ENCODE measurements at places on chromosomes 4 and X. TPM values are rescaled to one million over a fixed set of nuclear protein-coding genes. Genes with fewer than 3 reads are reported as not detected.

MAGEA9B gene
- total RNA-seq = not detected

ESX1 gene
- not detected for total RNA-seq

UGT8 gene
- 11.3 TPM for total RNA-seq

MGARP gene
- 0.73 TPM for total RNA-seq

COL4A6 gene
- 7.1 TPM for total RNA-seq

MAD2L1 gene
- 12.0 TPM for total RNA-seq

NSG1 gene
- 223 TPM for total RNA-seq

UGT2B10 gene
- not detected for total RNA-seq

MAGEC2 gene
- total RNA-seq = not detected

ETDB gene
- total RNA-seq = not detected

CHIC1 gene
- 19.5 TPM for total RNA-seq

MYOZ2 gene
- not detected for total RNA-seq

- no peak for DNase-seq
Measured at GRCh38 chr4:152382057-152382785, 153.7 kb downstream of the FBXW7 start.

DNA sequence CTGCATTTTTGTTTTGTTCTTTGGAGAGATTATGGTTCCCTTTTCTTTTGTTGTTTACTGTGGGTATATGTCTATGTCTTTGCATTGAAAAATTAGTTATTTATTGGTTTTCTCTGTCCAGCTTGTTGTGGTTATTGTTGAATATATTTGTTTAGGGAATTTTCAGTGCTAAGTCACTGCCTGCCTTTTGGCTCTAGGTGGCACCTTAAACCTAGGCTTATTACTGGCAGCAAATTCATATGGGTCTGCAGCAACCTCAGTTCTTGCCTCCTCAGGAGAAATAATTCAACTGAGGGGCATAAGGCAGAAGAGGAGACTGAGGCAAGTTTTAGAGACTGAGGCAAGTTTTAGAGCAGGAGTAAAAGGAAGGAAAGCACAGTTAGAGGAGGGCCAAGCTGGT, 1157.3 kb upstream of the AGA start:
- DNase-seq = no peak

- DNase-seq = no peak
Measured at GRCh38 chr4:13601048-13601447, 26.5 kb downstream of the BOD1L1 start.

- DNase-seq = no peak
Measured at GRCh38 chrX:20011608-20012007, 20.7 kb upstream of the BCLAF3 start.

DNA sequence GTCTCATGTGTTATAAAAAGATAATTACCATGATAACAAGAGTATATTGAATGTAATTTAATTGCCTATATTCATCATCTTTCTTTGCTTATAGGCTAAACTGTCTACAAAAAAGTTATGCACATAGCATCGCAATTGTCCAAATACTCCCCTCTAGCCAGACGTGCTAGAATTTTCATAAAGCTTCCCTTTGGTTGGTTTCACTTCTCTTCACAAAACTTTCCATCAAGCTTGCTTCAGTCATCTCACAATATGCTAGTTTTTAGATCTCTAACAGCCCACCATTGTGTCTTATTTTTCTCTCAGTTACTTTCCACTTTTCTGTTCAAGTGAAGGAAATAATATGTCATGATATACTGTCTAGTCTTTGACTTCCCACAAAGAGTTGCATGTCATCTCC, 448.3 kb upstream of the SPANXN1 start:
- DNase-seq = no peak

DNA sequence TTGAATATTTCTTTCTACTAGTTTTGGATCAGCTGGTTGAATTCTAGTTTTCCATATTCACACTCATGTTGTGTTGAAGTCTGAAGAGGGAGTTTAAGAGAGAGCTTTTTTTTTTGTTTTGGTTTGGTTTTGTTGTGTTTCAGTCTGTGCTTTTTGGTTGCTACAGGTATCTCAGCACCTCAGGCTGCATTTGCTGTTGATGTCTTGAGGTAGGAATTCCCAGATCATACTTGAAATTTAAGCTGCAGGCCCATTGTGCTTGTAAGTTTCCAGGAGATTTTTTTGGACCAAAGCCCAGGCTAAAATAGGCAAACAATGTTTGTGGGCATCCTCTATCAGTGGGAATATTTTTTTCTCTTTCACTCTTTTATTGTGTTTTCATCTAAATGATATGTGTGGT, 190.2 kb upstream of the AGA start:
- no peak for DNase-seq

GRCh38 chr4:2046031-2046961, 12.8 kb upstream of the NAT8L start:
- DNase-seq = peak; percentile 29

DNA sequence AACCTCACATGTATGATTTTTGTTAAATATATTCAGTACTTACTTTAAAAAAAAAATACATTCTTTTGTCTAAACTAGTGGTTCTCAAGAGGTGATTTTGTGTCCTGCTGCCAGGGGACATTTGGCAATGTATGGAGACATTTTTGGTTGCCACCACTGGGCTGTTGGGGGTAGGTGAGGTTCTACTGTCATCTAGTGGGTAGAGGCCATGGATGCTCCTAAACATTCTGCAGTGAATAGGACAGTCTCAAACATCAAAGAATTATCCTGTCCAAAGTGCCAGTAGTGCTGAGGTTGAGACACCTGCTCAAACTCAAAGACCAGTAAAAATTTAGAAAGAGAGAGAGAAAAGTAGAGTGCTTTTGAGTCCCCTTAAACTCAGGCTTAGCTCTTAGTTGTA, 32.9 kb upstream of the PGM2 start:
- peak; percentile 51 for DNase-seq

DNA sequence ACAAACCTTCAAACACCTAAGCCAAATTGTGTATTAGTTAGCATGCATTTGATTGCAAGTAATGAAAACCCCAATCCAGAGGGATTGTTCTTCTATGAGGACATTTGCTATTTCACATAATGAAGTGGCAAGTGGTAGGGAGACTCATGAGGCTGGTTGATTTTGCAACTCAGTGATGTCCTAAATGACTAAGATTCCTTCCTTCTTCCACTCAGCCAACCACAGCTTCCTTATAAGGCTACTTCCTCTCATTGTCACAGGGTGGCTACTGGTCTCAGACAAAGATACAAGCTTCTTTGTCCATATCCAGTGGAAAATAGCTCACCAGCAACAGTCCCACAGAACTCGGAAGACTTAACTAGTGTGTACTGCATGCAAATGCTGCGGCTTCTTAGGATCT, 5.3 kb upstream of the OTC start:
- DNase-seq = no peak

GRCh38 chr4:3452376-3452775, 10.6 kb downstream of the HGFAC start:
- no peak for DNase-seq

DNA sequence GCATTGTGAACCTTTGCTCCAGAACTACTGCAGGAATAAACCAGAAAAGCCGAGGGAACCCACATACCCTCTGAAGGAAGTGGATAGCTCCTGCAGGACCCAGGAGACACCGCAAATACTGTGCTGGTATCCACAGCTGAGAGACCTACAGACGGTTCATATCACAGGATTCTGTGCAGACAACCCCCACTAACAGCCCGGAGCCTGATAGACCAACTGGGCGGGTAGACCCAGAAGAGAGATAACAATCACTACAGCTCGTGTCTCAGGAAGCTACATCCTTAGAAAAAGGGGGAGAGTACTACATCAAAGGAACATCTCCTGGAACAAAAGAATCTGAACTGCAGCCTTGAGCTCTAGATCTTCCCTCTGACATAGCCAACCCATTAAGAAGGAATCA, 150.8 kb downstream of the FRAS1 start:
- DNase-seq = no peak

DNA sequence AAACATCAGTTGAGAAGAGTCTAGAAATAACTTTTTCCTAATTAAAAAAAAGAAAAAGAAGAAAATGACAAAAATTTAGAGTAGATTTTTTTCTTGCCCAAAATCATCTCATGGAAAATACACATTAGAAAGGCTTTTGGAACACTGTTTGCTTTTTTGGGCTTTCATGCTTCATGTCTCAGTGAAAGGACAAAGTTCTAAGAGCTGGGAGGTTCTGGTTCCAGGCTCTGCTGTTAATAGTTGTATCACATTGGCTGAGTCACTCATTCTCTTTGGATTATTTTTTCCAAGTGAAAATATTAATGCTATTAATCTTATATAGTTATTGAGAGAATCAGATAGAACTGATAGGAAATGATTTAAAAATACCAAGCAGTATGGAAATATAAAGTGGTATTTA, 32.9 kb upstream of the ETNPPL start:
- DNase-seq = no peak

DNA sequence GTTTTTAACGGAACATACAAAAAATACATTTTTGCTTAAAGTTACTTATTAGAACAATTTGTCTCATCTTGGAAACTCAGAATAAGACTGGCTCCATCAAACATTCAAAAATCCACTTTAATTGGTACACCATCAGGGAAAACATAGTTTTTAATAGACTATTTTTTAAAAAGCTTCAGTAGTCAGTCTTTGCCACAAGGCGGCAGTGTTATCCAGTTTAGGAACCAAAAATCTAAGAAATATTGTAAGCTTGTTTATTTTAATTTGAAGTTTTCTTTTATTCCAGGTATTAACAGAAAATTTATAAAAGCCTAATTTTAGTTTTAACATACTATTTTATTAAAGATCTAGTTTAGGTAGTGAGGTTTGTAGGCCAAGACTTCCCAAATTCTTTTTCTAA, 107.7 kb downstream of the APOOL start:
- no peak for DNase-seq

DNA sequence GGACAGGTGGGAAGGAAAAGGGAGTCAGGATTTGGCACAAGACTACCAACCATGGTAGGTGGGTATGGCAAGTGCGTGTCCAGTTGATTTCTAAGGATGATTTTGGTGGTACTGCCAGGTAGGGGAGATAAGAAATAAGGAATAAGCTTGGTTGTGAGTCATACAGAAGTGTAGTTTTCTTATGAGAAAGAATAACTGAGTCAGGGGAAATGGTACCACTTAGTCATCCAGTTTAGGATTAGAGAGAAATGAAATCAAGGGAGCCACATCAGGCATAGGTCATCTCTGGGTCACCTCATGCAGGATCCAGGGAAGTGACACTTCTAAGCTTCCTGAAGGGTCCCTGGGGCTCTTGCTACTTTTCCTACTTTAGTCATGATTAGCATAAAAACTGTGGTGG, 107.1 kb upstream of the C1GALT1C1 start:
- DNase-seq = no peak

DNA sequence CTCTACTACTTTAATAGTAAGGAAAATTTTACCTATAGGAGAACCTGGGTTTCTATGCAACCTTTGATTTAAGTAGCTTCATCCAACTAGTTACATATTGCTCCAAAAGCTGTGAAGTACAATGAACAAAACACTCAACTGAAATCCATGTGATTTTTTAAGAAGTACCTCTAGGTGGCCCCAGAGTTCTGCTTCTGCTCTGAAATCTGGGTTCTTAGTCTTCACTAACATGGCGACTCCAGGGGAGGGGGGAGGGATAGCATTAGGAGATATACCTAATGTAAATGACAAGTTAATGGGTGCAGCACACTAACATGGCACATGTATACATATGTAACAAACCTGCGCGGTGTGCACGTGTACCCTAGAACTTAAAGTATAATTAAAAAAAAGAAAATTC, 73.4 kb upstream of the MAGEB2 start:
- no peak for DNase-seq

GRCh38 chr4:28555866-28556265, 1695.2 kb downstream of the STIM2 start:
- DNase-seq = no peak

- no peak for DNase-seq
Measured at GRCh38 chr4:81607950-81608349, 136.2 kb upstream of the RASGEF1B start.

GRCh38 chr4:26073886-26074560, 160.0 kb downstream of the SMIM20 start:
- no peak for DNase-seq

GRCh38 chrX:25144043-25144940, 128.5 kb upstream of the ARX start:
- DNase-seq = peak; percentile 19

DNA sequence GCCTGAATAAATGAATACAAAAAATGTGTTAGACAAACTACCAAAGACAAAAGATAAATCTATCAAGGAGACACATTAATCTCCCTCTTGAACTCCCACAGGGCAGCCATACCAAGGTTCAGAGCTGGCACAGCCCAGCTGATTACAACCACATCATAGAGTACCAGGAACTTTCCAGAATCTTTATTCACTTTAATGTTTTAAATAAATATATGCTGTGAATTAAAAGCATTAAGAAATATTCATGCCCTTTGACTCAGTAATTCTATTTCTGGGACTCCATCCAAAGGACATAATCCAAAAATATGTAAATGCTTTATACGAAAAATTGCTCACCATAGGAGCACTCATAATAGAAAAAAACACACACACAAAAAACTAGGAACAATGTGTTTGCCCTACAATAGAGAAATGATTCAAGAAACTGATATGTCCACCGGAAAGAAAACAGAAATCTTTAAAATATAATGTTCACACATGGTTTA, 126.0 kb downstream of the LDB2 start:
- no peak for DNase-seq

- DNase-seq = no peak
Measured at GRCh38 chr4:37715889-37716402, 29.8 kb upstream of the RELL1 start.

DNA sequence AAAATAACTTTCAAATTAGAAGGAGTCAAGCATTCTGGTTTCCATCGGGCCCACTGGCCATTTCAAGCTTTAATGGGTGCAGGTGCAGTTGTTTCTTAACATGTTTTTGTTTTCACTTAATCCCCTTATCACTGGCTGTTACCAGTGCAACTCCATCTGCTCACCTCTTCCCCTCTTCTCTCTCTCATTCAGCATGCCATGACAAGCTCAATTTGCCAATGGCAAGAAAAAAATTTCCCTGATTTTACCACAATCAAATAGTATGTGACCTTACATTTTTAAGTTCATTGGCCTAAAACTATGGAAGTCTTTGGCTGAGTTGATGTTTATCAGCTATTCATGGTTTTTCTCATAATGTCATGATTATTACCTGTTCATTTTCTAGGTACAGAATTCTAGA, 299.1 kb upstream of the BMP3 start:
- no peak for DNase-seq

DNA sequence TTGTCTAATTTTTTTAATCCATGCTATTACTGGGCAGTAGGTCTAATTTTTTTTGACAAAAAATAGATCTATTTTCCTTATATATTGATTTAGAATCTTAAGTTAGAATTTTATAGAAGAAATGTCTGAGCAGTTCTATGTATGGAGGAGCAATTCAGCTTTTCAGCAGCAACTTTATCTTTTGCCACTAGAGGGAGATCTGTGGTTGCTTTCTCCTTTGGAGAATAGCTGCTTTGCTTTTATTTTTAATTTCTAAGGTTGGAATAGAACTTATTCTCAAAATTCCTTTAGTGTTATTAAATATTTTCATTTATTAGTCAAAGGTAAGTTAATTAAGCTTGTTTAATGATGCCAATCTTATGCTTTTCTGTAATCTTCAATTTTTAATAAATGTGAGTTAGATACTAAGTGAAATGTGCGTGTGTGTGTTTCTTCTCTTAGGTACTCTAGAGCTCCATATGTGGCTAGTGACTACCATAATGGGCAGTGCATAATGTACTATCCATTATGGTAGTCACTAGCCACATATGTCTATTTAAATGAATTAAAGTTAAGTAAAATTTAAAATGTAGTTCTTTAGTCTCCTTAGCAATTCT, 29.3 kb downstream of the FAM199X start:
- DNase-seq = peak; percentile 8
